ENCODE measurements at places on chromosomes 6 and 20.

DNA sequence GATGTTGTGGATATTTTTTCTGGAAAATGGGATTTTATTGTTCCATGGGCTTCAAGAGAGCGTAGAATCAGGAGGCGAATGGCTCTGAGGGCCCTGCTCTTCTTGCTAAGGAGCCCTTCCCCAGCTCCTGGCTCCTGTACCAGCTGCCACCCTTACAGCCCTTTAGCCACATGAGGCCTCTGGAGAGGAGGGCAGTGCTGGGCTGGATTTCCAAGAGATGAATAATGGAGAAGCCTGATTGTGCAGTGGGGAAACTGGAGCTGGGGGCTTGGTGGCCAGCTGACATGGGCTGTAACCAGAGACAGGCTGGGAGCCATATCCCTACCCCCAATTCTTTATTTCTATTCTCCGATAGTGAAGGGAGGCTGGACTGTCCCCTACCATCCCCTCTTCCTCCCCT is 9.2 kb downstream of the LRRC73 start:
- DNase-seq = no peak

- DNase-seq = no peak
Measured at GRCh38 chr20:35497320-35497719, 32.1 kb downstream of the C20orf173 start.

- DNase-seq = no peak
Measured at GRCh38 chr6:96089173-96089572, 73.4 kb downstream of the FUT9 start.

DNA sequence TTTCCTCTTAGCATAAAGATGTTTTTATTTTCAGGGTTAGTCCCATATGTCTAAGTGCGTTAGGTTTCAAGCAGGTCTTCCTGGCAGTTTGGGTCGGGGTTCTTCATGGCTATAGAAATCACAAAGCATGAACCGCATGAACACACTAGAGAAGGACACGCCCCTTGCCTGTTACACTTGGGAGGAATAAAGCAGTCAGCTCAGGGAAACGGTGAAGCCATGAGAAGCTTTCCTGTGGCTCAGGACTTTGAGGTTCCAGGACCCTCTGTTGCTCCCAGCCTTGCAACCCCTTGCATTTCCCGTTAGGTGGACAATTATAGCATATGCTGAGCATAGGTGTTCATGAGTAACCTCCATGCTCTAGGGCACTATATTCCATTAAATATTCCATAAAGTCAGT is 96.7 kb downstream of the SYCP2 start:
- no peak for DNase-seq

- DNase-seq = no peak
Measured at GRCh38 chr20:37193821-37194220, 14.5 kb upstream of the MROH8 start.

DNA sequence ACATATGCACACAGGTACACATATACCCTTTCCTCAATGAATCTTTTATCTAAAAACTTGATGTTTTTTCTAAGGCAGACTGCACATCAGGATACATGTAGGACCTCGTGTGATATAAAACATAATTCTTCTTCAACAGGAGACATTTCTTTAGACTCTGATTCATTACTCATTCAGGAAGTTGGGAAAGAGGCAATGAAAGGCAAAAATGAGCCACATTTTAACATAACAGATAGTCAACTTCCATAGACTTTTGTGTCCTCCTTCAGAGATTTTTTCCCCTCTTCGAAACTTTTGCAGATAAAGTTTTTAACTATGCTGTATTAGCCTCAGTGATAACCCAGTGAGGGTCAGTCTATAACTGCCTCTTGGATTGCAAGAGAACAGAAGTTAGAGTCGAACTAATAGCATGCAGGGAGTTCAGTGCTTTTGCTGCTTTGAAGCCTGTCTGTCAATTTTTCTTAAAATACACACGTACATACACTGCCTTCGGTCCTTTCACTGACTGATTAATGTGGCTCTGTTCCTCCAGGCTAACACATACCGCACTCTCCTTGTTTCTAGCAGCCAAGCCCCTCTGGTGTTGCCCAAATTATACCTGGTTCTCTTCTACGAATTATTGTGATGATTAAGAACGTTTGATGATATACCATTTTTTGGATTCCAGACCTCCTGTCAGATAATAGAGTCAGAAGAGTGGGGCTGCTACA is 562.5 kb upstream of the MAP3K7 start:
- no peak for DNase-seq

DNA sequence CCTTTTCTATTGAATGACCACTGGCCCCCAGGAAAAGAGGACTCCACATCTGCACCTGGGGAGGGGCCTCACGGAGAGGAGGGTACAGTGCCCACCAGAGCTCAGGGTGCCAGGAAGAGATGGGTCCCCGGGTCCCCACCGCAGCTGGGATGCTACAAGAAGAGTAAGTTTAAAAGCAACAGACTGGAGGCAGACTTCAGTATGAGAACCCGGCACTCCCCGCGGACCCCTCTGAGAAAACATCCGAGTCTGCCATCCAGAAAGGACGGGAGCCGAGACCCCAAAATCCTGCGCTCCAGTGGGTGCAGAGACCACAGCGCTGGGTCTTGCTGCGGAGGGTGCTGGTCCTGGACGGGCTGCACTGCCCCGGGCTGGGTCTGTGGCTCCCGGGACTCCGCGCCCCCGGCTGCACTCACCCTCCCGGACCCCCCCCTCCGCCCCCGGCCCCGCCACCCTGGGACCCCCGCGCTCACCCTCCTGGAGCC is 350 bp downstream of the HELZ2 start:
- no peak for DNase-seq

GRCh38 chr20:53059848-53060247 is 87.7 kb downstream of the TSHZ2 start:
- no peak for DNase-seq

GRCh38 chr20:43669332-43669731 is 2.4 kb downstream of the MYBL2 start:
- no peak for DNase-seq

Data from CD4-positive, alpha-beta T cell treated with Interleukin-2 at 100 ng/mL for 4 hours (primary cell).